ENCODE measurements at places on chromosomes 4 and X.

DNA sequence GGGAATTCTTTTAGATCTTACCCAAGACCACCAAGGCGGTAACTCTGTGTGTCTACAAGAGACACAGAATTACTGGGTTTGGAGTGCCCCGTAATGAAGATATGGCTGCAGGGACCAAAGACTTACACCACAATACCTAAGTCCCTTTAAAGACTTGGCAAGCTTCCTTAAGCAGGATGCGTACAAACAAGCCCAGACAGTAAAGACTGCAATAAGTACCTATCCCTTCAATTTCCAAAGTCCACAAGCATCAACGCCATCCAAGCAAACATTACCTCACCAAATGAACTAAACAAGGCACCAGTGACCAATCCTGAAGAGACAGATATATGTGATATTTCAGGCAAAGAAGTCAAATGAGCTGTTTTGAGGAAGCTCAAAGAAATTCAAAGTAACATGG is 42.3 kb upstream of the RNF128 start:
- no peak for DNase-seq

- DNase-seq = no peak
These were observed 9.7 kb downstream of the JADE1 start for GRCh38 chr4:128819082-128819742.

- DNase-seq = no peak
These were observed 48.4 kb upstream of the MSANTD1 start for GRCh38 chr4:3200423-3201090.

- DNase-seq = no peak
These were observed 167.2 kb upstream of the SLIT2 start for GRCh38 chr4:20084488-20084887.

DNA sequence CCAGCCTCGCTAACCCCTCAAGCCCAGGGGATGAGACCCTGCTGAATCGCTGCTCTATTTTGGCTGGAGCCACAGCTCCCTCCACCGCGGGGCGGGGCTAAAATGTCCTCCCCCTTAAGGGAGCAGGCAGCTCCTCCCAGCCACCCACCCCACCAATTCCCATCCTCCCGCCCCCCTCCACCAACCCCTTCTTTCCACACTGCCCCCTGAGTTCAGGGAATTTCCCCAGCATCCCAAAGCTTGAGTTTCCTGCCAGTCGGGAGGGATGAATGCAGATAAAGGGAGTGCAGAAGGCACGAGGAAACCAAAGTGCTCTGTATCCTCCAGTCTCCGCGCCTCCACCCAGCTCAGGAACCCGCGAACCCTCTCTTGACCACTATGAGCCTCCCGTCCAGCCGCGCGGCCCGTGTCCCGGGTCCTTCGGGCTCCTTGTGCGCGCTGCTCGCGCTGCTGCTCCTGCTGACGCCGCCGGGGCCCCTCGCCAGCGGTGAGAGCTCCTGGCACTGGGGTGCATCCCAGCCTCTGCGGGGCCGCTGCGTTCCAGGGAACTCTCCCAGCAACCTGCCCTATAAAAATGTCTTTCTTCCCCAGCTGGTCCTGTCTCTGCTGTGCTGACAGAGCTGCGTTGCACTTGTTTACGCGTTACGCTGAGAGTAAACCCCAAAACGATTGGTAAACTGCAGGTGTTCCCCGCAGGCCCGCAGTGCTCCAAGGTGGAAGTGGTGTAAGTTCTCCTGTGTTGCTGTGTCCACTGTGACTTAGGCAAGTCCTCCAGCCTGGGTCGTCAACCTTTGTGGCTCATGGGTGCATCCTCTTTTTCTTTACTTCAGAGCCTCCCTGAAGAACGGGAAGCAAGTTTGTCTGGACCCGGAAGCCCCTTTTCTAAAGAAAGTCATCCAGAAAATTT is at the start of gene CXCL6:
CXCL6 (plus strand) TSS at position 306 of the 907 bp plus-strand sequence; CDS start at position 379, 73 bp downstream.
- no peak for DNase-seq

DNA sequence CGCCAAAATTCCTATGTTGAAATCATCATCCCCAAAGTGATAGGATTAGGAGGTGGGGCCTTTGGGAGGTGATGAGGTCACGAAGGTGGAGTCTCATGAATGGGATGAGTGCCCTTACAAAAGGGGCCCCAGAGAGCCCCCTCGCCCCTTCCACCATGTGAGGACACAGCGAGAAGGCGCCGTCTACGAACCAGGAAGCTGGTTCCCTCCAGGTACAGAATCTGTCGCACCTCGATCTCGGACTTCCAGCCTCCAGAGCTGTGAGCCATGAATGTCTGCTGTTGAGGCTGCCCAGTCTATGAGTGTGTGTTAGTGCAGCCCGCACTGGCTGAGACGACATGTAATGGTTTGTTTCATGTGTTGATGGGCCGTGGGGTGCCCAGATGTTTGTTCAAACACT is 60.3 kb downstream of the PRKX start:
- no peak for DNase-seq

DNA sequence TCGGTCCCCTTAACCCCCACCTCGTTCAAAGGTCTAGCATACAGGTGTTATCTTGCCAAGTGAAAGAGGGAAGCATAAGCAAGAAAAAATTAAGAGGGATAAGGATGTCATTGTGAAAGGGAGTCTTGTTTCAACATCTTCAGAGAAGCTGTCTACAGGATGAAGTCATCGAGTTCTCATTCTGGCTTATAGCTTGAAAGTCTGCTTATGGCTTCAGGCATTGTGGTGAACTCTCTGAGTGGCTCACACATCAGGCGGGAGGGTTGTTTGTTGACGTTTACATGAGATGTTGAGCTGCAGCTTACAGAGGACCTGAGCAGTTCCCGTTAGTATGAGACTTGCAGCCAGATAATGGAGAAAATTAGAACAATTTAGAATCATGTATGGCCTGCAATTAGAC is 16.6 kb downstream of the MAGEA9B start:
- DNase-seq = no peak

DNA sequence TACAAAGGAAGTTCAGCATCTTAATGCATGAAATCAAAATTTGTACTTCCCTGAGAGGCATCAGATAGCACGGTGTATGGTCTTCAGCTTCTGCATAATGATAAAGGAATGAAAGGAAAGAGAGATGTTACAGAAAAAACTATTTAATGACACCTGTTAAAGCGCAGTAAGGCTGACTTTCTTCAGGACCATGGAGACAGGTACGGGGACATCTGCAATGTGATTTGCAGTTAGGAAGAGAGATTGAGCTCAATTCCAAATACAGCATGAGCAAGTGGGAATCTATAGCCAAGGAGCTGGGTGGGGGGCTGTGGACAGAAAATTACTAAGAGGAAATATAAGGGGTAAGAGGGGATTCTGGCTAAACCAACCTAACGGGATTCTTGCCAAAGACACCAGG is 39.3 kb downstream of the TMEM150C start:
- DNase-seq = no peak

GRCh38 chrX:21943460-21944135 is 3.1 kb downstream of the SMS start:
- no peak for DNase-seq

DNA sequence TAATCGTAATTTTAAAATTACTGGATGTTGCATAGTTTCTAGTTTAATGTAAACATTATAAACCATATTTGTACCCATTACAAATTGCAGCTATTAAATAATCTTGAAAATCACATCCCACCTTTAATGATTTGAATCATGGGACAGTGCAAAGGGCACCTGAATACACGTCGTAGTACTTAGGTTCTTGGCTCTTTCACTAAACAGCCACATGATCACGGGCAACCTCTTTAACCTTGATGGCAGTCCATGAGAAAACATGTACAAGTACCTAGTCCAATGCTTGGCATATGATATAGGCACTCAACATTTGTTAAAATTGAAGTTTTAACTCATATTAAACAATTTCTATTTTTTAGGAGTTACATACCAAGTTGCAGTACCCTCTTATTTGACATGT is 11.8 kb upstream of the FBXL5 start:
- DNase-seq = no peak

- no peak for DNase-seq
These were observed 1.3 kb upstream of the TET2 start for GRCh38 chr4:105145156-105145902.

DNA sequence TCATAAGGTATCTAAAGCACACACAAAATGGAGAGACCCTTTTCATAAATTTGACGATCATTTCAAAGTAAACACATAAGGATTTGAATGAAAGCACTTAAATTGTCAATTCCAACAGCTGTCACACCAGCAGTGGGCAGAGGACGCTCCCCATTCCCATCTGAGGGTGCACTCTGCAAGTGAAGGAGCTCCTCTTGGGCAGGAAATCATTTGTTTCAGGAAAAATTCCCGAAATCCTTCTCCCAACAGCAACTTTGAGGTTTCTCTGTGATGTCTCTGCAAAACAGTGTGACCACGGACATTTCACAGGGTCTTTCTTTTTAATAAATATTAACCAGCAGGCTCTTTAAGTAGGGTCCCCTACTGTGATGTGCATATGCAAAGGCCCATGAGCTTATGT is 111.0 kb downstream of the EPHA5 start:
- no peak for DNase-seq

DNA sequence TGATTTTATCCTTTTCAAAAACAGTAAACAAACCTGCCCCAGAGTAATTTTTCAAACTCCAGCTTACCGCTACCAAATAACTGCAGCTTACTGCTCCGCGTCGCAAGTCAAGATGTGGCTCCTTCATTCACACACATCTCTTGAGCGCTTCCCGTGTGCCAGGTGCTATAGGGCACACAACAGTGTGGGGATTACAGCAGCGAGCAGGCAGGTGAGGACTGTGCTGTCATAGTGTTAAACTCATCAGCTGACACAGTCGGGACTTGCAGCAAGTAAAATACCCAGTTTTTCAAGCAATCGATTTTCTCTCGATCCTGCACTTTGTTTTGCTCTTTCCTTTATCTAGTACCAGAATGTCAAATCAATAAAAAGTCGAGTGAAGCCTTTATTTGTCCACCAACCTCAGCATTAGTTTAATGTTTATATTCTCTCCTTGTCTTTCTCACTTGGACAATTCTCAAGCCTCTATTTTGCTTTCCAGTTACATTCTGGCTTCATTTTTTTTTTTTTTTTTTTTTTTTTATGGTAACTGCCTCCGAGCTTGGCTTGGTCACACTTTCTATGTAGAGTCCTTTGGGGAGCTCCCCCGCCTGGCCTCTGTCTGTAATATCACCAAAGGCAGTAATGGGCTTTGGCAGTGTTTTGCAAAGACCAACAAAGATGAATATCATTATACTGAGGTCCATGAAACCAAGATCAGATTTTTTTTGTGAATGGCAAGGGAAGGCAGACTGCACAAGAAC is 8.3 kb upstream of the ASB5 start:
- DNase-seq = peak; percentile 50

DNA sequence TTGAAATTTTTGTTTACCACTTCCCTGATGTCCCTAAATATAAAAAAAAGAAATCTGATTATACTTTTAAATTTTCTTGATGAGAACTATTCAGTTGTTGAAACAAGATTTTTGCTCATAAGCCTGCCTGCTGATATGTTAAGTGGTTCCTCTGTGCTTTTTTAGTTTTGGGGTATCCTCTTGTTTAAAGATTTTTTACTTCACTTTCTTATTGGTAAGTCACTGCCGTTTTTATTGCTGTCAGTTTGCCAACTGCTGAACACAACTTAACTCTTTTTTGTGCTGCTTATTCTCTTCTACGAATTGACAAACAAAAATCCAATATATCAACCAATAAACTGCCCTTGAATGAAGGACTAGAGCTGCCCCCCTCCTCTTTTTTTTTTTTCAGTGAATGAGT is 39.5 kb downstream of the GUCY1A1 start:
- no peak for DNase-seq

- DNase-seq = no peak
These were observed 890.6 kb downstream of the STPG2 start for GRCh38 chr4:97252615-97253154.

- no peak for DNase-seq
These were observed 269.4 kb upstream of the FAT4 start for GRCh38 chr4:125045311-125045710.

DNA sequence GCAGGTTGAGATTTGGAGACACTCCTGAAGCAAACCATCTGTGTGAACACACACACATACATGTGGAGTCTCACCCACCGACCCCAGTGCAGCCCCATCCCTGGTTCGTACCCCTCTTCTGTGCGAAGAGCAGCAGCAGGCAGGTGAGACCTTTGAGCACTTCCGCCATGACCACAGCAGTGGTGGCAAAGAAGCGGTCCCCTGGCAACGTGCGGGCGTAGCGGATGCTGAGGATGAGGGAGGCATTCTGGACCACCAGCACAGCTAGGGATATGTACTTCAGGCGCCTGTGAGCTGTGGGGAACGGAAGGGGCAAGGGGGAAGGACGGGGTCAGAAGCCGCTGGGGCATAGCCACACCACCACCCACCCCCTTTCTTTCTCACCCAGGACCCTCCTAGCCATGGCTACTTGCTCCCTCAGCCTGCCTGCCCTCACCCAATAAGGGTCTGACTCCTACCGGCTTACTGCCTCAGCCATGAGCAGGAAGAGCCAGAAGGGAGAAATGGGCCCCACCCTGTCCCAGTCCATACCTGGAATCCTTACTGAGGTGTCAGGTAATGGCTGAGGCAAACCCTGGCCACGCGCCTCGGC is 1.6 kb downstream of the SLC35A2 start:
- DNase-seq = no peak

- no peak for DNase-seq
These were observed 26.4 kb downstream of the ATG4A start for GRCh38 chrX:108117988-108118387.

DNA sequence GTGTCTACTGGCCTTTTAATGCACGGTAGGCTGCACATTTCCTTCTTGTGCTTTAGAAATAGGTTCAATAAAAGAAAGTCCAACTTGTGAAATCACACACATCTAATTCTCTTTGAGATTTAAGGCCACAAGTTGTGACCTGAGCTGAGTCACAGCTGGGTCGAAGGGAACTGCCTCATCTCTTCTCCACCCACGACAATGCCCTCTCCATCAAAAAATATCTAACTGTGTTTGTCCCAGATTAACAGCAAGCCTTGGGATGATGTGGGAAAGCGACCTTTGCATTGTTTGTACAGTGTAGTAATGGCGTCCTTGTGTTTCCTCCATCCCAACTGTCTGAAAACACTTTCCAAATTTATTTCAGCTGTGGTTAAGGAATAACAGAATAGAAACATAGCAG is 168.9 kb downstream of the AMELX start:
- no peak for DNase-seq

DNA sequence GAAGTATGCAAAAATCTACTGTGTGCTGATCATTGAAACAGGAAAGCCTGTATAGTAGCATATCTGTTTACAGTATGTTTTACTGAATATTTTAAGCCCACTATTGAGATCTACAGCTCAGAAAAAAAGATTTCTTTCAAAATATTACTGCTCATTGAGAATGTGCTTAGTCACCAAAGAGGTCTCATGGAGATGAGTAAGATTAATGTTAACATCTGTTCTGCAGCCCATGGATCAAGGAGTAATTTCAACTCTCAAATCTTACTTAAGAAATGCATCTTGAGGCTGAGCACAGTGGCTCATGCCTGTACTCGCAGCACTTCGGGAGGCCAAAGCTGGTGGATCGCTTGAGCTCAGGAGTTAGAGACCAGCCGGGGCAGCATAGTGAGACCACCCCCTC is 3.3 kb downstream of the RNF4 start:
- no peak for DNase-seq
